ENCODE measurements at places on chromosomes 4 and X.

DNA sequence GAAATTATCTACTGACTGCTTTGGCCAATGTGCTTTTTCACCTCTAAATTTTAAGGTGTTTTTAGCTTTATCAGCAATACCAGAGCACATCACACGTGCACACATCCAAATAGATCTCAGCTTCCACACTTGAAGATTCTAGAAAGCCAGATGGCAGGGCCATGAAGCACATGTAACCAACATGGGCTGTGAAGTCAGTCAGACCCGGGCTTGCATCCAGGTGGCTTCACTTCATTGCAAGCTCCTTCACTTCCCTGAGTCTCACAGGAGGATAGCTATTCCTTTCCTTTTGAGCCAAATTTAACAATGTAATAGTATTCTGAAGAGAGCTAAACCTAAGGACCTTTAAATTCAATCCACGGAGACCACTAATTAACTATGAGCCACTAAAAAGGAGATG is 86.5 kb downstream of the SH3RF1 start:
- no peak for DNase-seq

DNA sequence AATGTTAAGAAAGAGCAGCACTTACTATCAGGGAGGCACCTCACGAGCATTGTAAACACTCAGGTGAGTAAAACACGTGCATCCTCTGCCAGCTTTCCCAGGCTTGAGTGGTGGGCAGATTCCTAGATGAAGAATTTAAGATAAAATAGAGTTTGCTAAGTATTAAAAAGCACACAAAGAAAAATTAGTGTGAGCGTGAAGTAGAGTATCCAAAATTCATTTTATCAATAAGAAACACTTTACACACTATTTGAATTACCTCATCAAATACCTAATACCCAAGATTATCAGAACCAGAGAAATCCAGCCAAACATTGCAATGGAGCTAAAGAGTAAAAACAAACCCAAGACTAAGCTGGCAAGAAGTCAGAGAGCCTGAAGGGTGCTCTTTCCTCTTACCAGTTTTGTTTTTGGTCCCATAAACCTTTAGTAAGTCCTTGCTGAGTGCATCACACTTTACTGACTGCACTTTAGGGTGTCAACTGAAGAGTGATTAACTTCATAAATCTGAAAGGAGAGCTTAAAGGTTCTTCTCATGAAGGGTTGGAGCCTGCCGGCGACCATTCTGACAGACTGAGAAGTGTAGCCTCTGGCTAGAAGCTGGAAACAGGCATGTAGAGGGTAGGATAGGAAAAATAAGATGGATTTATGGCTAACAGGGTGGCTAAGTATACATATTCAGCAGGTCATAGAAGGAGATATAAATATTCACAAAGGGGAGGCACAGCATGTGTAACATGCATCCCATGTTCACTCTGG is 151.1 kb downstream of the SLC7A11 start:
- no peak for DNase-seq

GRCh38 chr4:159188646-159189045 is 85.8 kb downstream of the RAPGEF2 start:
- DNase-seq: no peak

DNA sequence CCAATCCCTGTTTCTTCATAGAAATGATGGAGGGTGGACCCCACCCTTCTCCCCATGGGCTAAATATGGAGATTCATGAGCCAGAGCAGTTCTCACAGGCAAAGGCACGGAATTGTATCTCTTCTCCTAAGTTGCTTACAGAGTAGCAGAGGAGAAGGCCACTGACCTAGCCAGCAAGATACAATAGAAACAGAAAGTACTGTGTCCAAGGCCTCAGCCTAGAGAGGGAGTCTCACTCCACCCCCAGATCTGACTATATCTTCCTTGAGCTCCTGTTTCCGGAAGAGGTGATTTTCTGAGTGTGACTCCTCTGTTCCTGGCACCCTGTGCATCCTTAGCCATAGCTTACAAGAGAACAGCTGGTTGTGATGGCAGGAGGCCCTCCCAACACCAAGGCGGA is at the start of gene FATE1:
Gene FATE1 (plus strand): TSS at position 284 of the 400 bp plus-strand sequence. CDS start 85 bp downstream, at position 369.
- DNase-seq: no peak

GRCh38 chrX:139842326-139843185 is 90.3 kb downstream of the ATP11C start:
- no peak for DNase-seq

- DNase-seq: no peak
Measured at GRCh38 chr4:13263967-13264525, 220.1 kb downstream of the RAB28 start.

DNA sequence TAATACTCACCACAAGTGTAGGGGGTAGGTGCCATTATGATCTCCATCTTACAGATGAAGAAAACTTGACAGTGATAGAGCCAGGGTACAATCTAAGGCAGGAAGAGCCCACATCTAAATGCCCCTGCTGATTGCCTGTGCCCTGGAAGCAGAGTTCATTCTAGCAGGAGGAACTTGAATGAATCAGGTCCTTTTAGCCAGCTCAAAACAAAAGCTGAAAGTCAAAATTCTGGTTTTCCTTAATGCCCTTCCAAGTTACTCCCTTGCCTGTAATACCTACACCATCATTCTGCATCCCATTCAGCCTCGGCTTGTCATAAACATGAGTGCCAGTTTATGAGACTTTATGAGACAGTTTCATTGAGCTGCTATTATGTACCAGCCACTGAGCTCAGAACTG is 89.6 kb downstream of the SCD5 start:
- no peak for DNase-seq

DNA sequence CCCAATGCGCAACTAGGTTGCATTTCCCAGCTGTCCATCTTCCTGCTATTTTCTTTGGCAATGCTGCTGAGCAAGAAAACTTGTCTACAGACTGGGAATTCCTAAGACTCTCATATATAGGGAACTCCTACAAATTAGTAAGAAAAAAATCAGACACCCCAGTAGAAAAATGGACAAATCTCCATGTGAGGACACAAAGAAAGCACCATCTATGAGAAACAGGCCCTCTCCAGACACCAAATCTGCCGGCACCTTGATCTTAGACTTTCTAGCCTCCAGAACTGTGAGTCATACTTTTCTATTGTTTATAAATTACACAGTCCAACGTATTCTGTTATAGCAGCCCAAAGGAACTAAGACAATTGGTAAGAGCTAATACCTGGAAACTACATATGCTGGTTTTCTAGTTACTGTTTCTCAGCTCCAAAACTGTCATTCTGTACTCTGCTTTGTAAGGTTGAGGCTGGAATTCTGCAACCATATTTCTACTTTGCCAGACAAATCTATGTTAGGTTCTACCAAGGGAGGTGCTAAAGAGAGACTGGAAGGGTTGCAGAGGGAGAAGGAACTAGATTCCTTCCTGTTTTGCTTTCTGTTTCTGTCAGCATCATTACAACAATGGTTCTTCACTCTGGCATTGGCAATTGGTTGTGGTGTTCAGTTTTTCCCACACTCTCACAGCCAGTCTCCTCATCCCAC is 35.7 kb upstream of the FAM241A start:
- DNase-seq: no peak

GRCh38 chr4:7466215-7466614 is 31.5 kb upstream of the PSAPL1 start:
- no peak for DNase-seq

DNA sequence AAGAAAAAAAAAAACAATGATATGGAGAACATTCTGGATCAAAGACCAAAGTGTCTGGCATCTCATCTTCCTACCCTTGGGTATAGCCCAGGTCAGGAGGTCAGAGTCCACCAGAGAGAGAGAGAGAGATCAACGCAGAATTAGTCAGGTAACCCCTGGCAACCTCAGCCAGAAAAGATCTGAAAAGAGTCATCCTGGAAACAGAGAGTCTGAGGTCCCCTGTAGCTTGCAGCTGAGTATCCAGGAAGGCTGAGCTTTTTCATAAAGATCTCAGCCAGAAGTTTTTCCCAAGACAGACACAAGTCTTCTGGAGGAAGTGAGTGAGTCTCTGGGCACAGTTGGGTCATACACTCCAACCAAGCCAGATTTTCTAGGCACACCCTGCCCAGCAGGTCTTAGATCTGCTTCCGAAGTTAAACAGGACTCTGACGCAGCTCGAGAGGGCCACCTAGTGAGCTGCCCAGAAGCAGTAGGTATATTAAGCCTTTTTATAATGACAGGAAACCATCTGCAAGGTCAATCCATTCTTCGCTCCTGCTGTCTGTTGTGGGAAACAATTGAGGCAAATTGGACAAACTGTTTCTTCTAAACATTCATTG is 35.7 kb downstream of the ACE2 start:
- DNase-seq: peak; percentile 34

GRCh38 chr4:7070729-7071511 is 3.1 kb upstream of the GRPEL1 start:
- DNase-seq: peak; percentile 50

GRCh38 chr4:159010100-159010499 is 92.8 kb upstream of the RAPGEF2 start:
- no peak for DNase-seq

DNA sequence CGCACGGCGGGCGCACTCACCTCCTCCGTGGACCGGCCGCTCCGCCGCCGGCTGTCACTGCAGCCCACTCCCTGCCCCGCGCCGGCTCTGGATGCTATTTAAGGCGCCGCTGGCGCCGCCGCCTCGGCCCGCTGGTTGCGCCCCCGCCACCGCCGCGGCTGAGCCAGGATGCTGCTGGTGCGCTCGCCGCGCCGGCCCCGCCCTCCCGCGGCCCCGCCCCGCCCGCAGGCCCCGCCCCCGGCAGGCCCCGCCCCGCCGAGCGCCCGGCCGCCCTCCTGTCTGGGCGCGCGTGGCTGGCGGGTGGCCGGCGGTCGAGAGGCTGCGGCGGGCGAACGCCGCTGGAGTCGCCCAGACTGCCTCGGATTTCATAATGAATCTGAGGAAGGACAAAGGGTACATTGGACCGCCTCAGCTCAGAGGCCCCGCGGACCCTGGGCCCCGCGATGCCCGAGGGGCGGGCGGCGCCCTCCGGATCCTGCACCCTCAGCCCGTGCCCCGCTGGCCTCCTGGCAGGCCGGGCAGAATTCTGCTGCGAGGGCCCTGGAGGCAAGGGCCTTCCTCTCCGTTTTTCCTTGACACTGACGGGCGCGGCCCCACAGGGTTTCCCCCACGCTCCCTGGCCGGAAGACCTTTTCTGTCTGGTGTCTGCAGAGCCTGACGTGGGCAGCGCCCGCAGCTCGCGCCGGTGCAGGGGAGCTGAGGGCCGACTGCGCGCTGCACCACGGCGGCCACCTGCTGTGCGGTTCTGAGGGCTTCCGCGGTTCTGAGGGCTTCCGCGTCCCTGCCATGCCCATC is at the start of gene ACSL1:
Gene ACSL1 (minus strand): TSS at position 73 of the 795 bp plus-strand sequence. CDS start 22,454 bp downstream, outside the sequence.
- DNase-seq: peak; percentile 82

DNA sequence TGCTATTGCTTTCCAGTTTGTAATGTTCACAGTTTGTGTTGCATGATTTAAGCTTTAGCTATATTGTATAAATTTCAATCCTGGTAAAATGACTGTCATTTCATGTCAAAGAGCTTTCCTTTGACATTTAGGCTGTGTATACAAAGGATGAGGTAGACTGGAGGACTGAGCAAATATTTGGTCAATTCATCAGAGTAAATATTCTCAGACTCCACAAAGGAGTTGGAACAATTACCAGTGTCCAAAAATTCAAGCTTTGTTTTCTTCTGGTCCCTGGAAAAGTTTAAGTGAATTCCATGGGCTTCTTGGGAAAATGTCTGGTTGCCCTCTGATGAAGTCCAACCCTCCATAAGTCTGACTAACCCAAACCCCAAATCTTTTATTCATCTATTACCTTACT is 682.4 kb downstream of the DACH2 start:
- DNase-seq: no peak

DNA sequence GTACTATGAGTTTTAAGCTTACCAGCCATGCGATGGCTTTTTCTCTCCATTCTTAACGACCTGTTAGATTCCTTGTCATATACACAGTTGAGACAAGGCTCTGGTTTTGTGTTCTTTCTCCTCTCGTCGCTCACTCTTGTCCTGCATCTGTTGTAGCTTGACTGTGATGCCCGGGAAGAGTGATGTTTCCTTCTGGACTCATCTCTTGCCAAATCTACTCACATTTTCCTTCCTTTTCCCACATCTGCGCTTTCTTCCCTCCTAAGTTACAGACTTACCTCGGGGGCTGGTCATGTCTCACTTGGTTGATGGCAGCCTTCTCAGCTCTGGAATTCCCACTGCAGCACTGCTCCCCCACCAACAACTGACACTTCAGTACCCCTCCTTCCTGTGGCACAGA is 4.8 kb upstream of the MAP7D3 start:
- no peak for DNase-seq

GRCh38 chr4:176453079-176453478 is 133.3 kb downstream of the SPCS3 start:
- DNase-seq: no peak

- DNase-seq: no peak
Measured at GRCh38 chr4:117311215-117311614, 225.8 kb upstream of the TRAM1L1 start.

DNA sequence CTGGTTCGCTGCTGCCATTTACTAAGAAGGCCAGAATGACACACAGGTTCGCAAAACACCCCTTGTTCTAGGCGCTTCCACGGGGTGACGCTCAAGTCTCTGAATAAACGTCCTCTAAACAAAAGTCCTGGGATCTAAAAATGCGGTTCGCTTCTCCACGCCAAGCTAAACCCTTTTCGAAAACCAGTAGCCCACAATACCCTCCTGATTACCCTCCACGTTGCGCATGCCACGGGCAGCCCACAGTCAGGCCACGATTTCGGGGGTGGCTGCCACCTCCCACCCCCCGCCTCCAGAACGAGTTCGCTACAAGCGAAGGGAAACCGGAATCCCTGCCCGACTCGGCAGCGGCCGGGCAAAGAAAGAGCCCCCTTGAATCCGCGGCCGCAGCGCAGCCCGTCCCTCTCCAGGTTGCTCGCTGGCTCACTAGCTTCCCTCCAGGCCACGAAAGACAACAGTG is 423 bp downstream of the RPL39 start:
- peak; percentile 2 for DNase-seq

DNA sequence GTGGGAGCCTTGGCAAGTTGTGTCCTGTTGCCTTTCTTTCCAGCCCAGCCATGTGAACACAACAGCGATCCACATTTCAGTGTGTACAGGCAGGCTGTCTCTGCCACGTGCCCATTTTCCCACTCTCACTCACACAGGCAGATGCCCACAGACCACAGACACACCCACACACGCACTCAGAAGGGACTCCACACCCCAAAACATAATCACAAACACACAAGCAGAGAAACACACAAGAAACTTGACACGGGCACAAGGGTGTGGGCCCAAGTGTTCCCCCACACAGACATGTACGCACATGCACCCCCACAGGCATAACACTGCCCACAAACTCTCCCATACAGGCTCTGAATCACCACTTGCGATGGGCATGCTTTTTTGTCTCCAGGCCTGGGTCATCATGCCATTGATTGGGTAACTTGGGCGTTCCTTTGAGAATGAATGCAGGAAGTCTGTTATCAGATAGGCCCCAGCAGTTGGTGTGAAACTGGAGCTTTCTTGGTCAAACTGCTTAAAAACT is 84.3 kb downstream of the NBDY start:
- peak; percentile 78 for DNase-seq

Data from RWPE1 (cell line).